Midbrain (tissue), 1 donor: ENCODE measurements at places on chromosomes 1 and 21.

DNA sequence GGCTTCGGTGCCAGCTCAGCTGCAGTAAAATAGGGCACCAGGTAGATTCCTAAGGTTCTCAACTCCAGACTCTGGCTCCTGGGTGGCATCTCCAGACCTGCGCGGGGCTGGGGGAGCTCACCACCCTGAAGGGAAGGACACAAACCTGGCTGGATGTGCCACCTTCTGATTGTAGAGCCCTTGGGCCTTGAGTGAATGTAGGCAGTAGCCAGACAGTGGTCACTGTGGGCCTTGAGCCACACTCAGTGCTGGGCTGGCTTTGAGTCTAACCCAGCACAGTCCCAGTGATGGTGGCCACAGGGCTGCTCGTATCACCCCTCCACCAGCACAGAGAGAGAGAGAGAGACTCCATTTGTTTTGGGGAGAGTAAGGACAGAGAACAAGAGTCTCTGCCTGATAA lies 38.0 kb upstream of the SH3GLB1 start:
- DNase-seq, result no peak

- DNase-seq, result no peak
Observed at GRCh38 chr1:203112475-203112874, 15.1 kb upstream of the ADORA1 start.

- DNase-seq, result no peak
Observed at GRCh38 chr1:110768605-110769004, 93.9 kb upstream of the KCNA3 start.

GRCh38 chr1:24572301-24572700 lies 16.4 kb downstream of the NCMAP start:
- DNase-seq, result no peak

DNA sequence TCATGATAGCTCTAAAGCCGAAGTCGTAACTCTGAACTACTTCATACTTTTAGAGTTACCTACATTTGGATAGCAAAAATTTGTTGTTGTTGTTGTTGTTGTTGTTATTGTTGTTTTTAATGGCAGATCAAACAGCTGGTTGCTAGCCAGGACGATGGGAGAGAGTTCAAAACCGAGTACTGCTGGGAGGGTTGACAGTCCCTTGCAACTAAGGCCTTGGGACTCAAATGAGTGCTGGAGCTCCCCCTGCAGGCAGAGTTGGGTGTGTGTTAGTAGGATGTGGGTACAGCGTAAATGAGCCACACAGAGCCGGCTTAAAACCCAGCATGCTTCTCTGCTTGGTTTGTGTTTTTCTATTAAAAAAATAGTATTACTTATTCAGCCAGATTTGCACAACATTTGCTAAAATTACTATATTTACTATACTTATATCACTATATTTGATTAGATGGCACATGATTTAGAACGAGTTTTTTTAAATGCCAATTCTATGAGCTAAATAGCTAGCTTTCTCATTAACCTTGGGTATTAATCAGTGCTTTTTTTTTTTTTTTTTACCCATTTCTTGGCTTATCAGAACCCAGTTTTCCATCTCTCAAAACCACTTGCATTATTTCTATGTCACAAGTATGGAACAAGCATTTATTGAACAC lies 129.2 kb upstream of the SYT6 start:
- DNase-seq, result peak; percentile 84

GRCh38 chr1:163561580-163562295 lies 240.0 kb downstream of the NUF2 start:
- DNase-seq, result peak; percentile 0

GRCh38 chr1:91015358-91015780 lies 6.5 kb downstream of the ZNF644 start:
- DNase-seq, result no peak

- no peak for DNase-seq
Observed at GRCh38 chr1:2177541-2177940, 17.0 kb downstream of the FAAP20 start.

- DNase-seq, result peak; percentile 9
Observed at GRCh38 chr1:77313491-77313890, 31.7 kb downstream of the AK5 start.

GRCh38 chr1:111251570-111251969 lies 24.1 kb downstream of the CHI3L2 start:
- peak; percentile 27 for DNase-seq

DNA sequence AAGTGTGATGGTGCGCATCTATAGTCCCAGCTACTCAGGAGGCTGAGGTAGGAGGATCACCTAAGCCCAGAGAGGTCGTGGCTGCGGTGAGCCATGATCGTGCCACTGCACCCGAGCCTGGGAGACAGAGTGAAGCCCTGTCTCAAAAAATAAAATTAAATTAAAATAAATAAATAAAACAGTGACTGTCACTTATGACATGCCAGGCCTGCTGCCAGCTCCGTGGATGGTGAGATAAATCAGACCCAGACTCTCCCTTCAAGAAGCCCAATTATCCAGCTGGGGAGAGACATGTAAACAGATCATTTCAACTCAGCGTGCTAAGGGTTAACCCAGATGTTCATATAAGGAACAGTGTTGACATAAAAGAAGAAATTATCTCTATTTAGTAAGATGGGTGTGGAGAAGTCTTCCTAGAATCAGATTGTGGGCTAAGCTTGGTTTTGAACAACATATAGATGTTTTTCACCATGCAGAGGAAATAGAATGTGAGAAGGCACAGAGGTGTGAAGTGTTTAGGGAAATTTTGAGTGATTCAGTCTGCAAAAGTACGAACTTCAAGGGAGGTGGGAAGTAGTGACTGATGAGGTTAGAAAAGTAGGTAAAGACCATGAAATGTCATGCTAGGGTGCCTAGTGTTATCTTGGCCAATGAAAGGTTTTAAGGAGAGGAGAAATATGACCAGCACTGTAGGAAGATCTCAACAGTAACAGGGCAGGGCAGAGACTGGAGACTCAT lies 18.3 kb downstream of the YARS1 start:
- DNase-seq, result no peak

DNA sequence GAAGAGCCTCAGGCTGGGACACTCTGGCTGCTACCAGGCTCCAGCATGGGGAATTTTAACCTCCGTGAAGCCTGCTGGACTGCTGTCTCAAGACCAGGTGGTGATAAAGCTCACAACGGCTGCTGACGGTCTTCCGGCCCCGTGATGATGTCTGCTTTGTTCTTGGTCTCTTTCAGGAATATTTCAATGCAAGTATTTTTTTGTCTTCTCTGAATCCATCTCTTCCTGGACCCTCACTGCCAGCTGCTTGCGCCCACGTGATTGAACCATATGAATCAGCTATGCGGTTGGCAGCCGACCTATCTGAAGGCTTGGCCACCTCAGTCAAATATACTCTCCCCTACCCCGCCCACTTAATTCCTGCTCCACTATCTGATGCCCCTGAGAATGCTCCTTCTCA lies 14.6 kb upstream of the SLC6A17 start:
- no peak for DNase-seq

DNA sequence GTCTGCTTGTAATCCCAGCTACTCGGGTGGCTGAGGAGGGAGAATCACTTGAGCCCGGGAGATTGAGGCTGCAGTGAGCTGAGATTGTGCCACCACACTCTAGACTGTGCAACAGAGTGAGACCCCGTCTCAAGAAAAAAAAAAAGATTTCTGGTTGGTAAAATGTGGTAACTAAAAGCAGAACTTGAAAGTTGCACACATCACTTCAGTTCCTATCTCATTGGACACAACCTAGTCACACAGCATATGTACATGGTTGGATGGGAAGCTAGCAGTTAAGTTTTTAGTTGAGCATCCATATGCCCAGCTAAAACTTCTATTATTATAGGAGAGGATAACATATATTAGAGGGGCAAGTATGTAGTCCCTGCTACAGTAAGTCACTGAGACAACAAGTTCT lies 22.1 kb downstream of the BCAS2 start:
- no peak for DNase-seq

DNA sequence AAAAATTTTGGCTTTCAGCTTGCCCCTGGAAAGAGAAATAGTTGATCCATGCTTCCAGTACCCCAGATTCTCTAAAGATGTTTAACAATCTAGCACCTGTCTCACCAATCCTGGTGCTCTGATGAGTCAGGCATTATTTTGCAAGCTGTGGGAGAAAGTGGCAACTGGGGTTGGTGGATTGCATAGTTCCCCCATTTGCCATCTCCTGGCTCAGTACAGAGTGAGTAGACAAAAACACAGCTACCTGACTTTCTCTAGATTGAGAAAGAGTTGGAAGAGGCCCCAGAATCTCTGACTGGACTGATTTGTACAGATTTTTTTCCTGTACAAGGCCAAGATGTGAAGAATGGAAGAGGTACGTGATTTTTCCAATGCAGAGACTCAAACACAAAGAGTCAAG lies 75.1 kb upstream of the NEGR1 start:
- DNase-seq, result no peak

DNA sequence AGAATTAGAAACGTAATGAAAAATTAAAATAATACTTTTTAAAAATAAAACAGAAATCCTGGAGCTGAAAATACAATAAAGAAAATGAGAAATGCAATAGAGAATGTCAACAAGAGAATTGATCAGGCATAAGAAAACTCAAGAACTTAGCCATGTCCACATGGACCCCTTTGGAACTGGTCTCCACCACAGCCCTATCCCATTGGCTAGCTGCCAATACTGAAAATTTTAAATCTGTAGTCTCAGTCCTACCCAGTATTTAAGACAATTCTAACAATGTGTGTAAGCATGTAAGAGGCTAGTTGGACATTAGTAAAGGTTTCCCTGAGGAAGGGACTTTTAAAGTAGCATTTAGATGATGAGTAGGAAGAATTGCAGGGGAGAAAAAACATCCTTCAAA lies 25.8 kb upstream of the RRP15 start:
- no peak for DNase-seq

GRCh38 chr1:181013144-181013543 lies 9.5 kb downstream of the STX6 start:
- peak; percentile 16 for DNase-seq

- DNase-seq, result no peak
Observed at GRCh38 chr21:32578107-32578691, 7.1 kb downstream of the TCP10L start.

DNA sequence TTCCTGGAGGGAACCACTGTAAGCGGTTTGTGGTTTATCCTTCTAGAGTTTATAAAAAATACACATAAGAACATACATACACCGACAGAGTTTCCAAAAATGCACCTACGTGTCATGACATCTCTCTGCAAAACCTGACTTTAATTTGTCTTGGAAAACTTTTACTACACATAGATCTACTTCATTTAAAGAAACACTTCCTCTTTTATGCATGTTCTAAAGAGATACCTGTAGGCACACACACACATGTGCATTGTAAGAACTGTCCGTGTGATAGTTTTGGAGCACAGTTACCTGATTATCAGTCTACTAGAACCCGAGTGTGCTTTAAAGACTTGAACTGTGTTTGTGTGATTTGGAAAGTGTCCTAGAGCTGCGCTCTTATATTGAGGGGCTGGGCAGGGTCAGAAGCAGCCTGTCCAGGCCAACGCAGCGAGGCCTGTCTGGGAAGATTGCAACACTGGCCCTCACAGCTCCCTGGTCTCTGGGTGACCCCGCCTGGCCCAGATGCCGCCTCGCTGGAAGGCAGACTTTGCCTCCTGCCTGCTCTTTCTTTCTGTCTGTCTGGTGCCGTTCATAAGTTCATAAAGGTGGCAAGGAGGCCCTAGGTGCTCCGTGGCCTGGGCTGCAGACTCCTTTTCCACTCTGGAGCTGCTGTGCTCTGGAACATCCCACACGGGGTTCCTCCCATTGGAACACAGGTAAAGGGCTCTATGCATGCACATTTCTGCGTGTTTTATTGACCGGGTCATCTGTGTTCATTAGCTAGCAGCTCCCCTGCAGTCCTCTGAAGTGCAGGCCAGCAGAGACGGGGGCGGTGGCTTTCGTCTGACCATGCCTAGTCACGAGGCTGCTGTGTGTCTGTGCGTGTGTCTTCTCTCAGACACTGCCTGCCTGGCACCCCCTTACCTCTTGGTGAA lies 46.3 kb downstream of the AGPAT3 start:
- no peak for DNase-seq

DNA sequence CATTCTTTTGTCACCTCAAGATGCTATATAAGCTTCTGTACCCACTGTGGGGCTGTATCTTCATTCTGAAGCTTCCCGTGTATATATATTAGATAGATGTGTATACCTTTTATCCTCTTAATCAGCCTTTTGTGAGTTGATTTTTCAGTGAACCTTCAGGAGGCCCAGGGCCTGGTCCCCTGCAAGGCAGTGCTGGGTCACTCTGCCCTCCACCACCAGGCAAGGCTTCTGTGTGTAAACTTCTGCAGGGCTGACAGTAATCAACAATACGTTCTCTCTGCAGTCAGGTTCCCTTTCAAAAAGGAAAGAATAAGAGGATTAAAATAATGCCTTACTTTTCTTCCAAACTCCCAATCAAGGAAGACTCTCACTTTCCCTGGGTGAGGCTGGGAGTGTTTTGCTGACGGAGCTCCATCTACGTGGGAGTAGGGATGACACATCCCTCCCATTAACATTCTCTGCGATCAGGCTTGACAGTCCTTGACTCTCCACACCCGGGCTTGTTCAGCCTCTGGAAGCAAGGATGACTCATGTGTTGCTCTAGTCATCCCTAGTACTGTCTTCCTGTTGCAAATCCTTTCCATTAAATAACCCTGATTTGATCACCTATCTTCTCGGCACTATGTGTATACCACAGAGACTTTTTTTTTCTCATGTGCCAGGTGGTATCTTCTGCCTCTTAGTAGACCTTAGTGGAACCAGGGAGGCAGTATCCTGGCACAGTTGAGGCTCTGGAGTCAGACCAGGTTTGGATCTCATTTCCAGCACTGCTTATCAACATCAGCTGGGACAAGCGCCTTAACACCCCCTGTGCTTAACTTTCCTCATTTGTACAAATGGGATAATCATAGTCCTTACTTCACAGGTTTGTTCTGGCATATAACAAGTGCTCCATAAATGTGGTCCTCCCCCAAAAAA lies 70.3 kb upstream of the KCNK1 start:
- DNase-seq, result no peak

- peak; percentile 42 for DNase-seq
Observed at GRCh38 chr1:150578272-150579109, 919 bp downstream of the MCL1 start.

DNA sequence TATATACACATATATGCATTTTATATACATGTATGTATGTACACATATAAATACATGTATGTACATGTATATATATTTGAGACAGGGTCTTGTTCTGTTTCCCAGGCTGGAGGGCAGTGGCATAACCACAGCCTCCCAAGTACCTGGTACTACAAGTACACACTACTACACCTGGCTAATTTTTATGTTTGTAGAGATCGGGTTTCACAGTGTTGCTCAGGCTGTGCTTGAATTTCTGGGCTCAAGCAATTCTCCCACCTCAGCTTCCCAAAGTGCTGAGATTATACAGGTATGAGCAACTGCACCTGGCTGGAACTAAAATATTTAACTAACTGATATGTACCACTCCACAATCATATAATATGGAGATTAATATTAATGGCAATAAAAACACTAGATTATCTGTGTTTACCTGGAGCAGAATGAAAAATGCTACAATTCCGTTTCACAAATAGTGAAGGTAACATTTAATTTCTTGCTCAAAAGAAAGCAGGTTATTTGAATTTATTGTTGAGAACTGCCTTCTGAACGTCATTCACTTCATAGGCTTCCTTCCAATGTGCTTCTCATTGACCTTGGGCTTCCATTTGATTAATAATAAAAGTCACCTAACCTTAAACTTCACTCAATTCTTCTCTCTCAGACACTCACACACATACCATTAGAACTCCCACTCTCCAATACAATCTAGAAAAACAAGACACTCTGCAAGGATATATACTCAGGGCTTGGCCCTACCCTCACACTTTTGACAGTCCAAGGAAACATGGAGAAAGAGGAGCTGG lies 57.0 kb downstream of the PTGER3 start:
- no peak for DNase-seq
